Tibial nerve (tissue), 4 donors: ENCODE measurements at places on chromosomes 12 and 14.

- H3K4me1 ChIP-seq, result peaks cover 22% of the 10 kb centered on the region
- H3K36me3 ChIP-seq, result no peaks in the 10 kb centered on the region
- peak; percentile 58 for DNase-seq
- peak overlapping the region; percentile 49 for H3K27ac ChIP-seq
- H3K27me3 ChIP-seq, result no peaks in the 10 kb centered on the region
These were observed 47.4 kb upstream of the SRSF5 start for GRCh38 chr14:69719501-69719951.

GRCh38 chr12:41624571-41624970 is 436.5 kb downstream of the PDZRN4 start:
- H3K36me3 ChIP-seq, result no peaks in the 10 kb centered on the region
- no peaks in the 10 kb centered on the region for H3K27me3 ChIP-seq
- no peak overlapping the region for H3K4me3 ChIP-seq
- DNase-seq, result no peak
- no peaks in the 10 kb centered on the region for H3K4me1 ChIP-seq
- no peak overlapping the region for H3K27ac ChIP-seq

- no peaks in the 10 kb centered on the region for H3K4me1 ChIP-seq
- no peak for DNase-seq
- no peaks in the 10 kb centered on the region for H3K27me3 ChIP-seq
- H3K36me3 ChIP-seq, result no peaks in the 10 kb centered on the region
- H3K4me3 ChIP-seq, result no peak overlapping the region
These were observed 110.5 kb downstream of the IGF1 start for GRCh38 chr12:102369876-102370275.

DNA sequence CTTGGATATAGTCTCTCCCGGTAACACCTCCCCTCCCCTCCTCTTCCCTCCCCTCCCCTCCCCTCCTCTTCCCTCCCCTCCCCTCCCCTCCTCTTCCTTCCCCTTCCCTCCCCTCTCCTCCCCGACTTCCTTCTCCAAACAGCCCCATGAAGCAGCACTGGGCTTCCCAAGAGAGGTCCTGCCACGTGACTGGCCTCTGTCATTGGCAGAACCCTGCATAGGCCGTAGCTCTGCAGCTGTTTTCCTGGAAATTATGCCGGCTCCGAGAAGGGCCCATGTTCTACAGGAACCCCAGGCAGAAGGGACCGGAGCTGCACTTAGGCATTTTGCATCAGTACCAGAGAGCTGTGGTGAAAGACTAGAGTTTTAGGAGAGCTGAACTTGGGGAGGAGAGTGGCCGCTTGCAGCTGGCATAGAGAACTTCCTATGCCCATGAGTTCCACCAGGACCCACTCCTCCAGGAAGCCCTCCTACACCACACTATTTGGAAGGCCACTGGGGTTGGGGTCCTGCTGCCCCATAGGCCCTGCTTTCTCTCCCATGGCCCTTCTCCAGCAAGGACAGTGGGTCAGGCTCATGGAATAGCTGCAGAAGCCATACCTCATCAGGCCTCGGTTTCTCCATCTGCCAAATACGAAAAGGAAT is 5.1 kb upstream of the TNFAIP2 start:
- H3K36me3 ChIP-seq, result no peaks in the 10 kb centered on the region
- H3K4me1 ChIP-seq, result peaks cover 26% of the 10 kb centered on the region
- no peaks in the 10 kb centered on the region for H3K27me3 ChIP-seq

DNA sequence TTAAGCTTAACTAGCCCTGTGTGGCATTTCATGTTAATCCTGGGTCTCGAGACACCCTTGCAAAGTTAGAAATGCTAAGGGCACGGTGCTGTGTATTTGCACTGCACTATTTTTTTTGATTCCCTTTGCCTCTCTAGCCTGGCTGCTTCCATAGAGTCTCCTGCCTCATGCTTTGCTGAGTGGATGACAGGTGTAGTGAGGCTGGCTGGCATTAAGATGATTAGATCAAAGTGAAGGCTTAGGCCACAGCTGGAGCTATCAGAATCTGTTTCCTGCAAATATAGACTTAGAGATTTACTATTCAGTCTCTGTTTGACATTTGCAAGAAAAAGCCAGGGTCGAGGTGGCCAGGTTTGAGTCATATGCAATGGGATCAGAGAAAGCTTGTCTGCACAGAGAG is 791.1 kb downstream of the AACS start:
- H3K27me3 ChIP-seq, result no peaks in the 10 kb centered on the region
- no peak overlapping the region for H3K27ac ChIP-seq
- H3K4me1 ChIP-seq, result no peaks in the 10 kb centered on the region

DNA sequence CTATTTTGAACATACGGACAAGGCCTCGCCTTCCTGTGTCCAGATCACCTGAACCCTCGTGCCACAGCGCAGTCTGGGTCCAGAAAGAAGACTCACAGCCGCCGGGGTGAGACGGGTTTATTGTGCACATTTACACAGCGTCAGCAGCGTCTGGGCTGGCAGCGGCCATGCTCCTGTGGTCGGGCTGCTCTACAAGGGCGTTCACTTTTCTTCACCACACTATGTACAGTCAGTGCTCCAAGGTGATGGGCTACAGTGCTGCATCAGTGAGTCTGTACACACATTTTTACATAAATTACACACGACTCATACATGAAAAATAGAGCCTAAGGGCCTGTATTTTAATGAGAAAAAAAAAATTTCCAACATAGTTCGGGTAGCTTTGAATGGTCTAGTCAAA is 18.0 kb downstream of the ZFYVE21 start:
- DNase-seq, result no peak
- no peak overlapping the region for H3K4me3 ChIP-seq
- H3K27ac ChIP-seq, result no peak overlapping the region

DNA sequence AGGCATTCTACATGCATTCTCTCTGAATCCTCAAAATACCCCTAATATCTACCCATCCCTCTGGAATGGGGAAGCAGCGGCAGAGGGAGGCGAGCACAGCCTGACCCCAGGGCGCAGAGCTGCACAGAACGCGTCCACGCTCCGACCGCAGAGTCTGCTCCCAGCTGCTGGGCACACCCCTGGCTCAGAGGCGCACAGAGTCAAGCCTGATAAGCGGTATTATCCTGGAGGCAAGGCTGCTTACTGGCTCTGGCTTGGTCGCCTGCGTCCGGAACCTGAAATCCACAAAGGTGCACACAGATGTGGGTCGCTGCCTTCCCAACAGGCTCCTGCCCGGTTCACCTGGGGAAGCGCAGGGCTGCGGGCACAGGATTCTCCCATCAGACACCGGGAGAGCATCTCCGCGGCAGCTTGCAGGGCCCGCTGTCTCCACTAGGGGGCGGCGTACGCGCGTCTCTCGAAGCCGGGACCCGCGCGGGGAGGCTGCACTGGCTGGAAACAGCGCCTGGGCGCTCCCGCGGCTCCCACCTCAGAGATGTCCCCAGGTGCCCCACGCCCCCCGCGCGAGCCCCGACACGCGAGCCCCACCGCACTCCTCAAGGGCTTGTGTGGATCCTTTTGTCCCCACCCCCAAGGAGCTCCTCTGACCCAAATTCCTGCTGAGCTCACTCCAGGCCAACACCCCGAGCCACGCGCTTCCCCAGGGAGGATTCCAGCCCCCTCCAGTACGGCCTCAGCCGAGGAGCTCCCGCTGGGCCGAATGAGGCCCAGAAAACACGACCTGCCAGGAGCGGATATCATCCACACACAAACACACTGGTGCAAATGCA is 120.1 kb upstream of the FZD10 start:
- H3K4me3 ChIP-seq, result no peak overlapping the region
- peaks cover 3% of the 10 kb centered on the region for H3K4me1 ChIP-seq
- no peak overlapping the region for H3K27ac ChIP-seq
- no peaks in the 10 kb centered on the region for H3K36me3 ChIP-seq
- DNase-seq, result no peak

DNA sequence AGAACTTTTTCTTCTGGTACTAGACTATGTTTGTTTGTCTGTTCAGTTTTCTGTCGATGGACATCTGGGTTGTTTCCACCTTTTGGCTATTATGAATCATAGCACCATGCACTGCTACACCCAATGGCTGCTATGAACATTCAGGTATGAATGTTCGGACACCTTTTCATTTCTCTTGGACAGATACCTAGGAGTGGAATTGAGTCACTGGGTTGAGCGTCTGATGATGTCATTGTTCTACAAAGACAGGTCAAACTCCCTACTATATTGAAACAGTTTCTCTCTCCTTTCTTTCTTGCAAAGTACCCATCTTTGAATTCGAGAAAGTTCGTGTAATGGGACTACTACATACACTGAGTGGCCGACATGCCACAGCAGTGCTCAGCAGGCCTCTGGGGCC is 44.7 kb downstream of the KCTD10 start:
- H3K27me3 ChIP-seq, result no peaks in the 10 kb centered on the region
- H3K36me3 ChIP-seq, result no peaks in the 10 kb centered on the region
- H3K4me1 ChIP-seq, result peaks cover 7% of the 10 kb centered on the region
- no peak for DNase-seq
- no peak overlapping the region for H3K4me3 ChIP-seq
- no peak overlapping the region for H3K27ac ChIP-seq

DNA sequence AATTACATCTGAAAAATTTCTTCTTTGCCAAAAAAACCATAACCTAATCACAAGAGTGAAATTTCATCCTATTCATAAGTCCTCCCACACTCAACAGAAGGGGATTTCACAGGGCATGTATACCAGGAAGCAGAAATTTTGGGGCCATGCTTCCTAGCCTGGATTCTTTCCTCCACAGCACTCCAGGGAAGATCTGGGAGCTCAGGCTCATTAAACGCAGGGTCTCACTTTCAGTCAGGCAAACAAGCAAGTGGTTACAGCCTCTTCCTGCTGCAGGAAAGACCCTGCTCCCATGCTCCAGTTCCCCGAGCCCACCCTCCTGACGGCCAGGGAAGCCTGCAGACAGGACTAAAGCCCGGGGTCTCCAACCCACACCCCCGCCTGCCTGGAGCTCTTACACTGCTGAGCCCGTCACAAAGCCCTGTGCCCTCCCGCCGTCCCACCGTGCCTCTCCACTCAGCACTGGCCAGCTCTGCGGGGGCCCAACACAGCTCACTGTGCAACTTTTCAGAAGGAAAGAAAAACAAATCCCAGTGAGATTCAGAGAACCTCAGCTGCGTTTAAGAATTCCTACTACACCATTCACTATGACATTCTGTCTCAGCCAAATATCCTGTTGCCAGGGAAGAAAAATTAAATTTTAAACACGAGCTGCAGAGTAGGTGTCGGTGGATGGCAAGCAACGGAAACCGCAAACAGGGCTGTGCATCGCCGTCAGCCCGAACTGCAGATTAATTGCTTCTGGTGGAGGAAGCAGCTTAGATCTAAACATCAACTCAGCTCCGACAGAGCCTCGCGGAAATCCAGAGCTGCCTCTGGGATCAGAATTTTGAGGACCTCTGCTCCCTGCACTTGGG is 106.7 kb upstream of the SFSWAP start:
- no peak overlapping the region for H3K27ac ChIP-seq
- H3K4me3 ChIP-seq, result no peak overlapping the region
- peaks cover 5% of the 10 kb centered on the region for H3K4me1 ChIP-seq
- no peak for DNase-seq
- no peaks in the 10 kb centered on the region for H3K27me3 ChIP-seq
- H3K36me3 ChIP-seq, result no peaks in the 10 kb centered on the region

GRCh38 chr12:28958553-28959195 is 190.4 kb upstream of the FAR2 start:
- H3K4me3 ChIP-seq, result no peak overlapping the region
- H3K36me3 ChIP-seq, result no peaks in the 10 kb centered on the region
- no peaks in the 10 kb centered on the region for H3K4me1 ChIP-seq
- H3K27me3 ChIP-seq, result no peaks in the 10 kb centered on the region
- DNase-seq, result no peak

- no peaks in the 10 kb centered on the region for H3K36me3 ChIP-seq
- H3K4me3 ChIP-seq, result no peak overlapping the region
- H3K4me1 ChIP-seq, result no peaks in the 10 kb centered on the region
- no peak overlapping the region for H3K27ac ChIP-seq
- DNase-seq, result no peak
These were observed 546.2 kb upstream of the FOXG1 start for GRCh38 chr14:28220391-28220790.

DNA sequence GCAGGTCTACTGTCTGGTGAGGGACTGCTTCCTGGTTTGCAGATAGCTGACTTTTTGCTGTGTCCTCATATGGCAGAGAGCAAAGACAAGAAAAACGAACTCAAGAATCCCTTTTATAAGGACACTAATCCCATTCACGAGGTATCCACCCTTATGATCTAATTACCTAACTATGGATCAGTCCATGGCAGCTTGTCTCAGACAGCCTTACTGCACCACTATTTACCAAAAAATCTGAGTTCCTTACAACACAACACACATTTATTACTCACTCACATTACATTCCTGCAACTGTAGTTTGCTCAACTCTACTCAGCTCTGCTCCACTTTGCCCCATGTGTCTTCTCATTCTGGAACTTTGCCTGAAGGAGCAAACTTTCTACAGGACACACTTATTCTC is 10.1 kb upstream of the SLC6A15 start:
- no peak overlapping the region for H3K27ac ChIP-seq
- no peaks in the 10 kb centered on the region for H3K27me3 ChIP-seq
- no peak for DNase-seq

- H3K27me3 ChIP-seq, result no peaks in the 10 kb centered on the region
- H3K4me3 ChIP-seq, result no peak overlapping the region
- DNase-seq, result no peak
- H3K36me3 ChIP-seq, result no peaks in the 10 kb centered on the region
These were observed 834.7 kb downstream of the GALC start for GRCh38 chr14:87158283-87158682.

DNA sequence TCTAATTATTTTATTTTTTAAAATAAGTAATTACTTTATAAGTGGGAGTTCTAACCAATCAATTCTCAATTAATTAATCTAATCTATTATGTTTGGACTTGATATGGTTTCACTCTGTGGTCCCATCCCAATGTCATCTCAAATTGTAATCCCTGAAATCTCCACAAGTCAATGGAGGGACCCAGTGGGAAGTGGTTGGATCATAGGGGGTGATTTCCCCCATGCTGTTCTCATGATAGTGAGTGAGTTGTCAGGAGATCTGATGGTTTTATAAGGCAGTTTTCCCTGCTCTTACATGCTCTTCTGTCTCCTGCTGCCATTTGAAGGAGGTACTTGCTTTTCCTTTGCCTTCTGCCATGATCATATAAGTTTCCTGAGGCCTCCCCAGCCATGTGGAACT is 836.1 kb downstream of the GALC start:
- H3K36me3 ChIP-seq, result no peaks in the 10 kb centered on the region
- H3K4me3 ChIP-seq, result no peak overlapping the region
- no peak for DNase-seq
- no peak overlapping the region for H3K27ac ChIP-seq
- H3K27me3 ChIP-seq, result no peaks in the 10 kb centered on the region
- no peaks in the 10 kb centered on the region for H3K4me1 ChIP-seq

DNA sequence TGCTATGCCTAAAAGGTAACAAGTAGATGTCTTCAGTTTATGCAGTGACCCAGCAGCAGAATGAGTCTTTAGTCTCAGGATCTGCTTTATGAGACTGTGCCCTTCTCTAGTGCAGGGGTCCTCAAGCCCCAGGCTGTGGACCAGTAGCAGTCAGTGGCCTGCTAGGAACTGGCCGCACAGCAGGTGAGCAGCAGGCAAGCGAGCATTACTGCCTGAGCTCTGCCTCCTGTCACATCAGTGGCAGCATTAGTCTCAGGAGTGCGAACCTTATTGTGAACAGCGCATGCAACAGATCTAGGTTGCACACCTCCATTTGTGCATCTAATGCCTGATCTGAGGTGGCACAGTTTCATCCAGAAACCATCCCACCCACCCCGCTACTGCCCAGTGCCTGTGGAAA is 38.4 kb downstream of the LRP6 start:
- DNase-seq, result no peak
- no peak overlapping the region for H3K27ac ChIP-seq
- no peaks in the 10 kb centered on the region for H3K36me3 ChIP-seq
